ENCODE measurements at places on chromosomes 1 and 21. TPM values are rescaled to one million over a fixed set of nuclear protein-coding genes. Genes with fewer than 3 reads are reported as not detected.
A peak's percentile ranks its signal among the peaks of the same experiment; 100 is the strongest.

MIGA1 gene
- total RNA-seq: 11.2 TPM

SLAMF6 gene
- 0.22 TPM for total RNA-seq

AADACL3 gene
- not detected for total RNA-seq

G0S2 gene
- 307 TPM for total RNA-seq

CYP4Z1 gene
- 0.71 TPM for total RNA-seq

LORICRIN gene
- not detected for total RNA-seq

C1orf94 gene
- not detected for total RNA-seq

ASPM gene
- 0.44 TPM for total RNA-seq

ZNF648 gene
- total RNA-seq: not detected

IER5 gene
- 22.1 TPM for total RNA-seq

UBE2U gene
- total RNA-seq: 0.85 TPM

- H3K27ac ChIP-seq: peak overlapping the region; percentile 21
- peaks cover 22% of the 10 kb centered on the region for H3K4me1 ChIP-seq
- H3K27me3 ChIP-seq: no peaks in the 10 kb centered on the region
- H3K4me3 ChIP-seq: no peak overlapping the region
- DNase-seq: no peak
Observed at GRCh38 chr1:83964153-83964552, 34.8 kb downstream of the TTLL7 start.

- H3K27me3 ChIP-seq: no peaks in the 10 kb centered on the region
- peaks cover 43% of the 10 kb centered on the region for H3K36me3 ChIP-seq
- H3K4me3 ChIP-seq: no peak overlapping the region
- H3K4me1 ChIP-seq: peaks cover 9% of the 10 kb centered on the region
Observed at GRCh38 chr1:161864577-161864976, 98.5 kb downstream of the ATF6 start.

DNA sequence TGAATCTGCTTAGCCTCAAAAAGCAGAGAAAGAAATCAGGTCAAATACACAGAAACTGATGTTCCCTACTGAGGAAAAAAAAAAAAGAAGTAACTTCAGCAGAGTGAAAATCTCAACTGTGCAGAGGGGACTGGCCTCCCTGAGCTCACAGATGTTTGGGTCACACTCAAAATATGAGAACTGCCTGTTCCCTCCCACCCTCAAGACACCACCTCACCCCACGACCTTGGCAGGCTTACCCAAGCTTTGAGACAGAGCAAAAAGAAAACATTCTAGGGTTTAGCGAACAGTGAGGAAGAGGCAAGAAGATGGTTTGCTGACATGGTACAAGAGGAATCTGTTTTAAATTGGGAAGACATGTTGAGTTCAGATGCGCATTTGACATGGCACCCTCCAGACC is 48.8 kb downstream of the NID1 start:
- no peak overlapping the region for H3K4me3 ChIP-seq
- peaks cover 80% of the 10 kb centered on the region for H3K36me3 ChIP-seq
- H3K27me3 ChIP-seq: no peaks in the 10 kb centered on the region
- peaks cover 78% of the 10 kb centered on the region for H3K4me1 ChIP-seq

GRCh38 chr1:208536212-208536611 is 292.0 kb upstream of the PLXNA2 start:
- no peak overlapping the region for H3K27ac ChIP-seq
- no peaks in the 10 kb centered on the region for H3K27me3 ChIP-seq
- no peaks in the 10 kb centered on the region for H3K36me3 ChIP-seq
- H3K4me1 ChIP-seq: peaks cover 13% of the 10 kb centered on the region

- peaks cover 20% of the 10 kb centered on the region for H3K4me1 ChIP-seq
- no peaks in the 10 kb centered on the region for H3K36me3 ChIP-seq
- H3K27me3 ChIP-seq: peaks cover 30% of the 10 kb centered on the region
- peak; percentile 75 for DNase-seq
- peak overlapping the region; percentile 43 for H3K4me3 ChIP-seq
Observed at GRCh38 chr1:10980094-10980577, 32.3 kb upstream of the TARDBP start.

- no peaks in the 10 kb centered on the region for H3K27me3 ChIP-seq
- no peak for DNase-seq
- peak overlapping the region; percentile 94 for H3K4me3 ChIP-seq
- no peaks in the 10 kb centered on the region for H3K36me3 ChIP-seq
- peak overlapping the region; percentile 97 for H3K27ac ChIP-seq
Observed at GRCh38 chr1:12620488-12620865, 2.5 kb upstream of the DHRS3 start.

DNA sequence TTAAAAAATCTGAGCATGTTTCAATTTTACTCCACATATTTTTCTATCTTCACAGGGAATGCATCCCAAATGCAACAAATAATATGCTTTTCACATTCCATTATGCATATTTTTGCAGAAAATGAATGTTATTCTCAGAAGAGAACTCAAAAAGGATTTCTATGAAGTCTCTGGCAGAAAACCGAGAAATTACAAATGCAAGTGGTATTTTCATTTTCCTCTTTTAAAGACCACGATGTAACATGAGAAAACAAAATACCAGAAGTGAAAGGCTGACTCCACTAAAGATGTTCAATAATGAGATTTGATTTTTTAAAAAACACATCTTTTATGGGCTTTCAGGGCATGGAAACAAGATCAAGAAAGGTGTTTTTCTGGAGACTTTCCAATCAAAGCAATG is 5.0 kb upstream of the PDC start:
- no peak overlapping the region for H3K4me3 ChIP-seq
- no peaks in the 10 kb centered on the region for H3K27me3 ChIP-seq
- no peak overlapping the region for H3K27ac ChIP-seq
- no peaks in the 10 kb centered on the region for H3K36me3 ChIP-seq
- H3K4me1 ChIP-seq: no peaks in the 10 kb centered on the region
- DNase-seq: no peak

DNA sequence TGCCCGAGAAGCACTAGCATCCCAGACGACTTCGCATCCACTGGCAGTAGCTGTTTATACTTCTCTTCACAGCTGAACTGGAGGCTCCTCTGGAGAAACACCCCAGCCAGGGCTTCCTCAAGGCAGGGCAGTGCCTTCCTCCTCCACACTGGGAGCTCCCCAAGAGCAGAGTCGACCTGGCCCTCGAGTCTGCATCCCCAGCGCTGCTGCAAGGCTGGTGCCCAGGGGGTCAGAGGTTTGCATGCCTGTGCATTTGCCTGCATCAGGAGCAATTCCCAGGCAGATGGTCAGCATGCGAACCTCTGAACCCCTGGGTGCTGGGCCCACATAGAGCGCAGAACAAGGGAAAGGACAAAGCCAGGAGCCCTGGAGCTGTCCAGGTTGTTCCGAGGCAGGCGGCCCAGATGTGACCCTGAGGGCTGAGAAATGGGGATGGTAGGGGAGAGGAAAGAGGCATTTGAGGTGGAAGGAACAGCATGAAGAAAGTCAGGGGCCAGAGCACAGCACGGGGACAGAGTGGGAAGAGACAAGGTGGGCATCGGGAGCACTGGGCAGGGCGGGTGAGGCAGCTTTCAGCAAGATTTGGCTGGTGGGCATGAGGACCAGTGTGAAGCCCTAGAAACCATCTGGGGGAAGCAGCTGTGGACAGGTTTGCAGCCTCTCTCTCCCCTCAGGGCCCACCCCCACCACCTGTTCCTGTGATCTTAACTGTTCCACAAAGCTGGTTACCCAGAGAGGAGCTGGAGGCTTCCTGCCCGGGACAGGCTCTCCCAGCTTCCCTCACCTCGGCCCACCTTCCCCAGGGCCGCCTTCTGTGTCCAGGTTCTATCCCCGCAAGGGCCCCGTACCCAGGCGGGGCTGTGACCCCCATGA is 6.4 kb upstream of the S100A8 start:
- peaks cover 48% of the 10 kb centered on the region for H3K27me3 ChIP-seq
- H3K4me3 ChIP-seq: no peak overlapping the region
- DNase-seq: no peak
- H3K36me3 ChIP-seq: no peaks in the 10 kb centered on the region
- H3K4me1 ChIP-seq: peaks cover 4% of the 10 kb centered on the region
- H3K27ac ChIP-seq: no peak overlapping the region

GRCh38 chr21:44337941-44338895 is 972 bp downstream of the CFAP410 start:
- H3K27me3 ChIP-seq: no peaks in the 10 kb centered on the region
- H3K4me3 ChIP-seq: peak overlapping the region; percentile 74
- peaks cover 17% of the 10 kb centered on the region for H3K36me3 ChIP-seq
- H3K4me1 ChIP-seq: peaks cover 22% of the 10 kb centered on the region
- H3K27ac ChIP-seq: peak overlapping the region; percentile 94

GRCh38 chr1:119011706-119012105 is 23.6 kb upstream of the TBX15 start:
- H3K27me3 ChIP-seq: peaks cover 39% of the 10 kb centered on the region
- H3K36me3 ChIP-seq: no peaks in the 10 kb centered on the region
- H3K27ac ChIP-seq: no peak overlapping the region
- DNase-seq: no peak

DNA sequence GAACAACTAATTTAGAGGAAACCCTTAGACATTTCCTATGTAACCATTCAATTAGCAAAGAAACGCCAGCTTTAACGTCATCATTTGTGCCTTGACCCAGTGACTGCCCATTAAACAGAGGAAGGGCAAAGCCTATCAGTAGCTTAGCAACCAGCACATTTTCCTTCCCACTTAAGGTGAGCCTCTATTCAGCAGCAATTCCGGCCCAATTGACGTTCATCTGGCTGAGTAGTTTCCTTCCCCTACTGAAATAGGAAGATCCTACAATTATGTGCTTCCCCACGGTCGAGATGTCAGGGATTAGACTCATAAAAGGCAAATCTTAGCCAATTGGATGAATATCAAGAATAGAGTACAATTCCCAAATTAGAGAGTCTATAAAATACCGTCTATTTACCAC is 482.1 kb upstream of the ADAMTS5 start:
- H3K4me1 ChIP-seq: peaks cover 21% of the 10 kb centered on the region
- H3K27me3 ChIP-seq: no peaks in the 10 kb centered on the region
- DNase-seq: no peak
- H3K36me3 ChIP-seq: no peaks in the 10 kb centered on the region
- no peak overlapping the region for H3K4me3 ChIP-seq

GRCh38 chr1:15616373-15617172 is 685 bp upstream of the DDI2 start:
- H3K36me3 ChIP-seq: no peaks in the 10 kb centered on the region
- H3K27ac ChIP-seq: peak overlapping the region; percentile 97
- H3K4me3 ChIP-seq: peak overlapping the region; percentile 98
- no peaks in the 10 kb centered on the region for H3K27me3 ChIP-seq
- peaks cover 52% of the 10 kb centered on the region for H3K4me1 ChIP-seq

GRCh38 chr1:2289607-2290006 is 61.5 kb downstream of the SKI start:
- peaks cover 96% of the 10 kb centered on the region for H3K4me1 ChIP-seq
- no peak for DNase-seq
- peak overlapping the region; percentile 50 for H3K4me3 ChIP-seq
- H3K36me3 ChIP-seq: no peaks in the 10 kb centered on the region

Measured in left ventricle myocardium inferior (tissue), 1 donor.